ENCODE measurements at places on chromosomes 6 and 20.

DNA sequence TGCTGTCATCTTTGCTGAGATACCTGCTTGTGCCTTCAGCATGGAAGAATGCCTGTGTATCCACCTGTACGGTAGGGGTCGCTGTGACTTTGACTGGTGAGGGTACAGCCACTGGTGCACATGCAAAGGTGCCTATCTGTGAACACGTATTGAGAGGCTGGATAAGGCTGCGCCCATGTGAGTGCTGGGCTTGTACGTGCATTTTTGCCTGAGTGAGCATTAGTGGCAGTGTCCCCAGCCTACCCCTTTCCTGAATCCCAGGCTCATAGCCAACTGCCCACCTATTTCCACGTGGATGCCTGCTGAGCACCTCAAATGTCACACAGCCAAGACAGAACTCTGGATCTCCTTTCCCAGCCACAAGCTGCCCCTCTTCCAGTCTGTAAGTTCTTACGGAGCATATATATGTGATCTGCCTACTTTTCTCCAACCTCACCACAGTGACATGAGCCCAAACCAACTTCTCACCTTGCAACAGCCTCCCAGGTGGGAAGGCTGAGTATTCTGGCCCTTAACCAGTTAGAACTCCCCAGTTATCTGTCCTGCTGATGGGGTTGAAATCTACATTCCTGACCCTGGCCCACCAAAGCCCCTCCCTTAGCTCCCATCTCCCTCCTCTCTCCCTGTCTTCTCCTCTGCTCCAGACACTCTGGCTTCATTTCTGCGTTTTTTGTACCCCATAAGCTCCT, 1.1 kb upstream of the SLC2A10 start:
- DNase-seq = no peak

- DNase-seq = no peak
Measured at GRCh38 chr6:27838945-27839625, 73.1 kb downstream of the OR2B2 start.

DNA sequence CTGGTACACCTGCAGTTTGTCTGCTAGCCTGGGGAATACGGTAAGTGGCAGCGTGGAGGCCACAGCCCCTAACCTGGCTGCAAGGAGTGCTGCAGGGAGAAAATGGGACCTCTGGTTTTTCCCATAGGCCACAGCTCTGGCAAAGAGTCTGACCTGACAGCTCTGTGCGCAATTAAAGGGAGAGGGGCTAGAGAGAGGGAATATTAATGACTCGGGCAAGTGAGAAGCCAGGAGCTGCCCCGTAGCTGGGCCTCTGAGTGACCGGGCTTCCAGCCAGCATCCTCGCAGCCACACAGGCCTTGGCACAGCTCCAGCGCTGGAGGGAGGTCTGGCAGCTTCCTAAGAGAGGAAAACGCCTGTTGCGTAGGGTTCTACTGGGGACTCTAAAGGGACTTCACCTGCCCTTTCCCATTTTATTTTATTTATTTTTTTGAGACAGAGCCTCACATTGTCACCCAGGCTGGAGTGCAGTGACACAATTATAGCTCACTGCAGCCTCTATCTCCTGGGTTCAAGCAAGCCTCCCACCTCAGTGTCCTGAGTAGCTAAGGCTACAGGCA, 18.2 kb upstream of the OCSTAMP start:
- peak; percentile 53 for DNase-seq

DNA sequence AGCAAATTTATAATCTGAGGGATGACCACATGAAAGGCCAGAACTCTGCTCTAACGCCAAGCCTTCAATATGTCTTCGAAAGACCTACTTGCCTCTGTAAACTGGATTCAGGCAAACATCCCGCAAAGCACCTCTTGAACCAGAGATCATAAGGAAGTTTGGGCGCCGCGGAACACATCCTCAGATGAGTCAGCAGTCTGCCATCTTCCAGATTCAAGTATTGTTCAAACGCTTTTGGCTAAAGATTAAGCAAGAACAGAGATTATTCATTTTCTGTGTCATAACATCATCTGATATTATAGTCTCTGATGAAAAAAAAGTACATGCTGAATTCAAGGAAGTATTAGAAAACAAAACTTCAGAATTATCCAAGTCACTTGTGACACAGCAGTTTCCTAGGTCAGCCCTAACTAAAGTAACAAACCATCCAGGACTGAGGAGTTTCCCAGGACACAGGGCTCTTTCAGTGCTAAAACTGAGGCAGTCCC, 20.8 kb downstream of the TBC1D7 start:
- DNase-seq = no peak

DNA sequence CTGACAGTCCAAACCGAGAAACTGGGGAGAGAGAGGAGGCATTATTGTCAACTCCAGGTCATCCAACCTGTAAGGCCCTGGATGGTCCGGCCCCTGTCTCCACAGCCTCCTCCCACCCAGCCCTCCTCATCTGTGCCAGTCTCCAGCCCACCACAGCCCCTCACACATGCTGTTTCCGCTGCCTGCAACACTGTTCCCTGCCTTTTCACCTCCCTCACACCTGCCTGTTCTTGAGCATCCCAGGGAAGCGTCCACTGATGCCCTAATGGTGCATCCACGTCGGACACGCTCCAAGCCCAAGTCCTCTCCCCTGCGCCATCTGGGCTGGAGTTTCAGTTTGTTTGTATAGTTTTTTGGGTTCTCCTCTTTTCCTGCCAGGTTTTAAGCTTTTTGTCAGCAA, 52.0 kb downstream of the BMP7 start:
- no peak for DNase-seq

GRCh38 chr20:1381753-1382591, 10.9 kb downstream of the FKBP1A start:
- no peak for DNase-seq

DNA sequence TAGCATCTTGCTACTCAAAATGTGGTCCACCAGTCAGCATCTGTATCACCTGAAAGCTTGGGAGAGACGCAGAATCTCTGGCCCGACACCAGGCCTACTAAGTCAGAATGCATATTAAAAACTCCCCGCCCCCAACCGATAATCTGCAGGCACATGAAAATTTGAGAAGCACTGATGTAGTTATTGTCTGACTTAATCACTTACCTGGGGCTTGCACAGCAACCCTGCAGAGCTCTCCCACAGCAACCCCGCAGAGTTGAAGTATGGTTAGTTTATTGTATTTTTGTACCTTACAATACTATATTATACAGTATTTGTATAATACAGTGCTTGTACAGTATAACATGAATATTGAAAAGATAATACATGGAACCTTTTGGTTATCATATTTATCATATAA, 53.7 kb downstream of the KLHL31 start:
- no peak for DNase-seq

DNA sequence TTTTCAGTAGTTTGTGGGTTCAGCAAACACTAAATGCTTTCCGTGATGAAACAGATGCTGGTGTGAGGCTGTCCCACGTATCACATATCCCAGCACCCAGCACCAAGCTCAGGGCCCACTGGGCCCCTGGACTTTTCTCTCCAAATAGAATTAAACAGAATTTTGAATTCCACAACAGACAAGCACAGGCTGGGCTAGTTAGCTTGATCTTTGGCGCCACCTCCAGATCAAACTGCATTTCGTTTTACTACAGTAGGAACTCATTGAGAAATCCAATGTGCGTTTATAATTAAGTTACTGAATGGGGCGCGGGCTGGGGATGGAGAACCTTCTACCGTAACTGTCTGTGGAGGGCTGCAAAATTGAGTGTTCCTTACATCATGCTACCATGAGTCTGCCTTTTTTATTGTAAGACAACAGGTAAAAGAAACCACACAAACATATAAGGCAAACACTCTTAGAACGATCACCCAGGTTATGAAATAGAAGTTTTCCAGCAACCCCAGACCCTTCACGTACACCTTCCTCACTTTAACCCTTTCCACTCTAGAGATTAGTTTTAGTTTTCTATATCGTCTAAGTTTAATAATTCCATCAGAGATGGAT, 107.8 kb downstream of the ZFP64 start:
- DNase-seq = peak; percentile 87

DNA sequence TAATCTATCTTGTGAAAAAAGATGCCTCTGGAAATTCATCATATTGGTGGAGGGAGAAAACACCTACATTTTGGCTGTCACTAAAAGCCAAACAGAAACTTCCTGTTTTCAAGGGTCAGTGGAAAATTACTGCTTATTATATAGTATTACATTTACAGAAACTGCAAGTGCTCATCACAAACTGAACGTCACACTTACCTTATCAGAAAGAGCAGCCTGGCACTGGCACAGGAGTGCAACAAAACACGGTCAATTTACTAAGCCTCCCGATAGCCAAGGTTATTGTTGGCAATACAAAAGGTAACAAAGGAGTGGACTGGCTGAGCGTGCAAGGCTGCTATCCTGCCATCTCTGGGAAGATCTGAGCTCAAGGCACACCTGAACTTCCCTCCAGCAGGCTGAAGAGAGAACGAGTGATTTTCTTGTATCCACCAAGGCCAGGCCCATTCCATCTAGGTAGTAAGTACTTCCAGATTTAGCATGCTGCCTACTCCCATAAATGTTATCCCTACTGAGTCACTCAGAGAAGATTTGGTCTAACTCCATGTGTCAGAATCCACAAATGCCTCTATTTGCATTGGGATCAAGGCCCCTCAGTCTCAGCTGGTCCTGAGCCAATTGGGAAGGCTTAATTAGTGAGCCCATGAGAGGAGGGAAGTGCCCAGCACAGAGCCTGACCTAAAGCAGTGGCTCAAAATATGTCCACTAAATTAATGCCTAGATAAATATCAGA, 399.8 kb downstream of the BTBD9 start:
- no peak for DNase-seq

- no peak for DNase-seq
Measured at GRCh38 chr6:150791717-150792116, 73.8 kb upstream of the MTHFD1L start.

DNA sequence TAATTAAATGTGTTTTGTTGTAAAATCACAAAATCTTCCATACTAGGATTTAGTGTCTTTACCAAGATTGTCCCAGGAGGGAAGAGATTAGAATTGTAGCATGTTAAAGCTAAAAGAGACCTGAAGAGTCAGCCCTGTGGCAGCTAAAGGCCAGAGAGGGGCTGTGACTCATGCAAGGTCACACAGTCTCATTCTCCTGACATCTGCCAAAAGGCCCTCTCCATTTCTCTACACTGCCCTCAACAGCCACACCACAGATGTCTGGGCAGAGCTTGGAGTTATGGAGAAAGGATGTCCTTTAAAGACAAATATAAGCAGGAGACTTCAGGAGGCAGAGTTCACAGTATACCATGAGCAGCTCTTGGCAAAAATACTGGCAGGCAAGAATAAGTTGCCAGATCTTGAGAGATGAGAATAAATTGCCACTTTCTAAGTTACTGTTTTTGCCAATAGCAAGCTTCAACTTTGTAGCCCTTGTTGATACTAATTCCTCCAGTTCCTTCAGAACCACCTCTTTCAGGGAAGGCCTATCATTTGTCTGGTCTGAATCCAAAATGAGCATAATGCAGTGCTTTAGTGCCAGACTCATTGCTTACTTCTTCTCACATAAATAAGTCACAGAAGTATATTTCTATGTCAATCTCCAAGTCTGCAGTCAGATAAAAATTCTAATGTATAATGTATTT, 41.7 kb downstream of the AKIRIN2 start:
- DNase-seq = no peak

DNA sequence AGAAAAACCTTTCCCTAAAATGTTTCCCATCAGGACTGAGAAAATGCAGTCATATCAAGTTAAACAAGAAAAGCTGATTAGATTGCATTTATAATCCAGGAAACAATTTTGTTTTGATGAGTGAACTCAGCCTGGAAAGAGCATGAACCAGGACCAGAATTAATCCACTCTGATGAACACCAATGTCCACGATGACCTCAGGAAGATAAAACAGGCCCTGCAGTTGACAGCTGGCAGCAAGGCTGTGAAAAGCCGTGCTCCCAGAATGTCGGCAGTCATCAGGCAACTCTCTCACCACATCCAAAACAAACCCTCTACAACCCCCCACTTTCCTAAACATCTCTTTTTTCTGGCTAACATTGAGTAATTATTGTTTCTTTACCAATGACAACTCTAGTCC, 74.0 kb upstream of the PROKR2 start:
- DNase-seq = no peak

GRCh38 chr20:63863021-63863797, 1.9 kb upstream of the TPD52L2 start:
- no peak for DNase-seq

DNA sequence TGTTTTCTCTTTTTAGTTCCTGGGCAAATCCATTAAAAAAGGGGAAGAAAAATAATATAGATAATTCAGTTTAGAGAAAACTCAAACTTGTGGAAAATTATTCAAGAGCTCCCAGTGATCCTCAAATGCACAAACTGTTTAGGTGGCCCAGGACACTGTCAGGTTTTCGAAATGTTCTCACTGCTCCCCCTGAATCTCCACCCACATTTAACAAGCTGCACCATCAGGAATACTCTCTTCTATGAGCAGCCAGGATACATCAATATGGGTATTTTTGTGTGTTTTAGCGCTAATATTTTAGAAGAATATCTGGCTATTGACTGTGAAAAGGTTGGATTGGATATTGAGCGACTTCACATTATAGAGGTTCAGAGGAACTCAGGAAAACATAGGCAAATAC, 43.9 kb downstream of the OR2B2 start:
- no peak for DNase-seq

All from HTR-8/SVneo (cell line).